ENCODE measurements at places on chromosomes 2 and 18. TPM values are rescaled to one million over a fixed set of nuclear protein-coding genes. Genes with fewer than 3 reads are reported as not detected.

GRCh38 chr2:147845411-147845971 lies 662 bp downstream of the ACVR2A start:
- no peak for DNase-seq

DNA sequence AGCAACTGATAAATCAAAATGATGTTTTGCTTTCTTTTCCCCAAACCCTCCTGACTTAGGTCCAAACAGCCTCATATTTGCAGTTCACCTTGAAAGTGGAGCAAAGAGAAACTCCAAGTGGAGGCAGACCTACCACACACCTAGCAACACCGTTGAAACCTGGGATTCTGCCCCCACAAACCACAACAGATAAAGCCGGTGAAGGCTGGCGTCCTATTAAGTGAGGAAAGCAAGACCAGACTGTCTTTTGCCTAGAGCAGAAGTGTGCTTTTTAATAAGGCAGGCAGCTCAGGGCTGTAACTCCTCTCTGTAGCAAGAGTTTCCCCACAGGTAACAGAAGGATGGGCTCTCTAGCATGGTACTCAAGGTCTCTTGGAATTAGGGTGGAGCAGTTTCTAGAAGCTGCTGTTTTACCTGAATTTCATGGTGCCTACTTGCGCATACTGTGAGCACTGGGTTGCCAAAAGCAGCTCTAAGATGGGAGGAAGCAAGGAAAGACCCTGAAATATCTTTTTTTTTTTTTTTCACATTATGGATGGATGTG lies 336.9 kb downstream of the BCL11A start:
- DNase-seq: no peak

The TBC1D8 gene
- total RNA-seq: 56.1 TPM

DNA sequence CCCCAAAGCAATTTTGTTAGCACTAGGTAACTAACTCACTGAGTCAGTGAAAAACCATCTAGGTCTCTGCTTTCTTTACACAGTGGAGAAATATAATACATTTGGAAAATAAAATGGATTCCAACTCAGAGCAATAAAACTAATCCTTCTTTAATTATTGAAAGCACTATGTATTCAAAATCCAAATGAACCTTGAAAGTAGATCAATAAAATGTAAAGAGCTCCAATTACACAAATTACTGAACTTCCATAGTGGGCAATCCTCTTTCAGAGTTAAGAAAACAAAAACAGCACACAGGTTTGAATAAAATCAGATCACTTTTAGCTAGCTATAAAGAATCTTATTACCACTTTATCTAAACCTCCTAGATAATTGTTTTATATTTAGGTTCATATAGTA lies 208.1 kb downstream of the NR4A2 start:
- no peak for DNase-seq

The FNDC4 gene
- 0.58 TPM for total RNA-seq

GRCh38 chr2:187529977-187530721 lies 24.1 kb downstream of the TFPI start:
- no peak for DNase-seq

GRCh38 chr2:239685965-239686364 lies 285.1 kb upstream of the HDAC4 start:
- no peak for DNase-seq

DNA sequence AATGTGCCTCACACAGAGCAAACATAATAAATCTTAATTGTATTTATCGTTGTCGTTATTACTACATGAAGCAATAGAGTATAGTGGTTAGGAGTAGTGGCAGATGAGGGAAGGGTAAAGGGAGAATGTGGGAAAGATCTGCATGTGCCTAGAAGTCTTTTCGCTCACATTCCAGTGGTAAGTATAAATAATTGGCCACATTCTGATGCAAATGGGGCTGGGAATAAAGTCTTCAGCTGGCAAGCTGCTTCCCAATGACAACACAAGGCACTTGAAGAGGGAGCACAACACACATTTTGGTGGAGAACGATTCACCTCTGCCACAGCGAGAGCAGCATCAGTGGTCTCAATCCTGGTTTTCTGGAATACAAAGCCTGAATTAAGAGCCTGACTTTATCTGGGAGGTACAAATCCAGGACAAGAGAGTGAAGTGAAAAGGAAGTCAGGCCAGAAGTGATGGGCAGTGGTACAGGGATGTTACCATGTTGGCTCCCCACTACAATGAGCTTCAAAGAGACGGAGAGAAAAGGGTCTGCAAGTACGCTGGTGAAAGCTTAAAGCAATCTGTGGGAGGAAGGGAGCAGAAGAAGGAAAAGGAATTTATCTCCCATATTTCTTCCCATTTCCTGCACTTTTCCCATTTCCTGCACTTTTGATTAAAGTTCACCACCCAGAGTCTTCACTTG lies 112.3 kb downstream of the ARHGAP15 start:
- no peak for DNase-seq

GRCh38 chr18:53380063-53380639 lies 844.3 kb downstream of the MBD2 start:
- DNase-seq: no peak

The DSC2 gene
- total RNA-seq: 31.1 TPM

GRCh38 chr2:100522430-100522829 lies 40.4 kb upstream of the PDCL3 start:
- DNase-seq: no peak

The CERS6 gene
- total RNA-seq: 72.7 TPM

The RTN4 gene
- 40.6 TPM for total RNA-seq

DNA sequence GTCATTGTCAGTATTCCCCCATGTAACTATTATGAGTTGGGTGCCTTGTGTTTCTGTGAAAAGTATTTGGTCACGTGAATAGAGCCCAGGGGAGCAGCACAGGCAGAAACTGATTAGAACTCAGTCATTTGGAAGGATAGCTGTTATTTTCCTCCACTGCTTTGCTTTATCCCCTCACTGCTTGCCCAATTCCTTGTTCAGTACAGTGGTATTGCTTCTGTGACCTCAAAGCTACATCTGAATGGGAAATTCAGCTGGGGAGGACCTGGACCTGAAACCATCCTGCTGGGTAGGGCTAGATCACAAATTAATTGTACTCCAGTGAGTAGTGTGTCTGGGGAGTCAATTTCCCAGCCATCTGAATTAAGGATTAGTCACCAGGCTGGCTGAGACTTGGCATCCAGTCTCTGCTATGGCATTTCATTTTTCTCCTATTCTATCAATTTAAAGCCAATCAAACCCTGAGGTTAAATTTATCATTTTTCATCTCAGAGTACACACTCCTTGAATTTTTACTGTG lies 1231.6 kb upstream of the GYPC start:
- DNase-seq: no peak

GRCh38 chr2:222576171-222577081 lies 79.5 kb downstream of the FARSB start:
- DNase-seq: no peak

DNA sequence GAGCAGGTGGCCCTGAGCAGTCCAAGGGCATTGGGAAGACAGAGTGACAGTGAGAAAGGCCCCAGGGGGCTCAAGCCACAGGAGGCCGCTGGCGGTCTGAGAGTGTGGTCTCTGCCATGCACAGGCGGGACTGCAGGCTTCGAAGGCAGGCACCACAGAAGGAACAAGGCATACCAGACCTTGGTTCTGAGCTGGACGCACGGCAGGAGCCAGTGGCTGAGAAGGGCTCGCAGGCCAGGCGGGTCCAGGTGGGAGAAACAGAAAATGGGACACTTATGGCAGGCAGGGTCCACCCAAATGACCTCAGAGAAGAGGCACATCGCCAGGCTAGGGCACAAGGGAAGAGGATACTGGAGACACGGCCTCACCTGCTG lies 14.9 kb downstream of the HJURP start:
- no peak for DNase-seq

DNA sequence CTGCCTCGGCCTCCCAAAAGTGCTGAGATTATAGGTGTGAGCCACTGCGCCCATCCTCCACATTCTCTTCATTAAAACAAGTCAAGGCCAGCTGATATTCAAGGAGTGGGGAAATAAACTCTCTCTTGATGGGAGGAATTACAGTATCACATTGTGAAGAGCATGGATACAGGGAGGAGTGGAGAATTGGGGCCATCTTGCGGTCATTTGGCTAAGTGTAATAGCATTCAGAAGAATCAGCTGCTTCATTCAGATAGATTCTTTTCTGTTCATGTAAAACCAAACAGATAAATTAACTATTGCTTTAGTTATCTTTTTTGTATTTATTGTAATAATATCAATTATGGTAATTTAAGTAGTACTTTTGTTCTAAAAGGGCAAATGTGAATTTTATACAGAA lies 156.3 kb downstream of the UBR3 start:
- no peak for DNase-seq

DNA sequence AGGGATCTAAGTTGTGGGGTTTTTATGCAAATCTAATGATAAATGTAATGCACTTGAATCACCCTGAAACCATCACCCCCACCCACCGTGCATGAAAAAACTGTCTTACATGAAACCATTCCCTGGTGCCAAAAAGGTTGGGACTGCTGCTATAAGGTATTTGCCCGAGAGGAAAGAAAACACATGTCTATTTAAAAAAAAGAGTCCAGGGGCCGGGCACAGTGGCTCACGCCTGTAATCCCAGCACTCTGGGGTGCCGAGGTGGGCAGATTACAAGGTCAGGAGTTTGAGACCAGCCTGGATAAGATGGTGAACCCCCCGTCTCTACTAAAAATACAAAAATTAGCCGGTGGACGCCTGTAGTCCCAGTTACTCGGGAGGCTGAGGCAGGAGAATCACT lies 1372.8 kb upstream of the CDH2 start:
- no peak for DNase-seq

GRCh38 chr2:186852508-186852907 lies 3.5 kb upstream of the ZSWIM2 start:
- no peak for DNase-seq

- no peak for DNase-seq
Observed at GRCh38 chr18:29154758-29155725, 978.1 kb upstream of the CDH2 start.

GRCh38 chr2:55025627-55026026 lies 24.6 kb downstream of the RTN4 start:
- no peak for DNase-seq

- DNase-seq: no peak
Observed at GRCh38 chr2:223900531-223900930, 44.6 kb downstream of the WDFY1 start.

The KYNU gene
- total RNA-seq: 0.40 TPM

DNA sequence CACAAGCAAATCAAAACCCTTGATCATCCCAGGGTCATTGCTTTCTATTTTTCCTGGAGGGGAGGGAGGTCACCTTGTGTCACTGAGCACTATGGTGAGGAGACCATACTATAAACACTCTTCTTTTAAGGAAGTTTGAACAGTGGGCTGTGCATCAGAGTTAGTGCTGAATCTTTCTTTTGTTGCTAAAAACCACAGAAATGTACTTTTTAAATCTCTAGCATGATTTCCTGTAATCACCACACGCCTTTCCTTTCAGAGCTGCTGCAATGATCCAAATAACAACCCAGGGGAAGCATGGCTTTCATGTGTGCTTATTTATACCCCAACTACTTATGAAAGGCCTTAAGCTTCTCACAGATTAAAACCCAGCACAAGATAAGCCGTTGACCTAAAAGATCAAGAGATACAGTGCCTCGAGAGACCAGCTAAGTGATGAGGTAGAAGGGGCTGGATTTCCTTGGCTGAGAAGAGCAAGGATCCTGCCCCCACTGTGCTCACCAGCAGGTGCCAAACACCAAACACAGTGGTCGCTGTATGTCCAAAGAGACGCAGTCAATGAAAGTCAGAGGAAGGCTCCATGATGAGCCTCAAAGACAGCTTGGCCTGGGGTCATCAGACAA lies 34.7 kb downstream of the TRABD2A start:
- no peak for DNase-seq

The ERBB4 gene
- 24.6 TPM for total RNA-seq

- DNase-seq: no peak
Observed at GRCh38 chr18:57050310-57050949, 96.5 kb upstream of the BOD1L2 start.

All from heart right ventricle (tissue), 16 donors.